ENCODE measurements at places on chromosomes 5 and 9. TPM values are rescaled to one million over a fixed set of nuclear protein-coding genes. Genes with fewer than 3 reads are reported as not detected.

Gene PLAC8L1
- not detected for total RNA-seq

Gene ELAVL2
- total RNA-seq, result 10.9 TPM

Gene AGXT2
- total RNA-seq, result not detected

Gene PSIP1
- total RNA-seq, result 33.2 TPM

Gene JMY
- total RNA-seq, result 5.7 TPM

Gene NKD2
- 6.7 TPM for total RNA-seq

Gene IL4
- not detected for total RNA-seq

Gene SH3GL2
- total RNA-seq, result 2.9 TPM

Gene SYK
- 14.6 TPM for total RNA-seq

Gene ANKRD18B
- 5.4 TPM for total RNA-seq

Gene ALDH1A1
- total RNA-seq, result not detected

Gene SREK1IP1
- total RNA-seq, result 3.0 TPM

All from PC-3 (cell line).